ENCODE measurements at places on chromosomes 12 and 14.

GRCh38 chr14:58663494-58664111 is 25.8 kb downstream of the DACT1 start:
- DNase-seq = no peak
- no peaks in the 10 kb centered on the region for H3K36me3 ChIP-seq
- no peak overlapping the region for H3K4me3 ChIP-seq
- H3K27ac ChIP-seq = no peak overlapping the region
- peaks cover 2% of the 10 kb centered on the region for H3K27me3 ChIP-seq

GRCh38 chr12:67773896-67774295 is 125.4 kb downstream of the DYRK2 start:
- no peak overlapping the region for H3K27ac ChIP-seq
- H3K4me1 ChIP-seq = no peaks in the 10 kb centered on the region
- no peaks in the 10 kb centered on the region for H3K36me3 ChIP-seq
- H3K4me3 ChIP-seq = no peak overlapping the region

GRCh38 chr12:237026-237815 is 23.3 kb upstream of the SLC6A12 start:
- no peak overlapping the region for H3K27ac ChIP-seq
- no peaks in the 10 kb centered on the region for H3K27me3 ChIP-seq
- no peaks in the 10 kb centered on the region for H3K4me1 ChIP-seq
- no peak overlapping the region for H3K4me3 ChIP-seq
- DNase-seq = no peak
- H3K36me3 ChIP-seq = no peaks in the 10 kb centered on the region

- H3K36me3 ChIP-seq = no peaks in the 10 kb centered on the region
- peaks cover 5% of the 10 kb centered on the region for H3K4me1 ChIP-seq
- H3K4me3 ChIP-seq = no peak overlapping the region
Measured at GRCh38 chr14:99125113-99125512, 146.9 kb downstream of the BCL11B start.

DNA sequence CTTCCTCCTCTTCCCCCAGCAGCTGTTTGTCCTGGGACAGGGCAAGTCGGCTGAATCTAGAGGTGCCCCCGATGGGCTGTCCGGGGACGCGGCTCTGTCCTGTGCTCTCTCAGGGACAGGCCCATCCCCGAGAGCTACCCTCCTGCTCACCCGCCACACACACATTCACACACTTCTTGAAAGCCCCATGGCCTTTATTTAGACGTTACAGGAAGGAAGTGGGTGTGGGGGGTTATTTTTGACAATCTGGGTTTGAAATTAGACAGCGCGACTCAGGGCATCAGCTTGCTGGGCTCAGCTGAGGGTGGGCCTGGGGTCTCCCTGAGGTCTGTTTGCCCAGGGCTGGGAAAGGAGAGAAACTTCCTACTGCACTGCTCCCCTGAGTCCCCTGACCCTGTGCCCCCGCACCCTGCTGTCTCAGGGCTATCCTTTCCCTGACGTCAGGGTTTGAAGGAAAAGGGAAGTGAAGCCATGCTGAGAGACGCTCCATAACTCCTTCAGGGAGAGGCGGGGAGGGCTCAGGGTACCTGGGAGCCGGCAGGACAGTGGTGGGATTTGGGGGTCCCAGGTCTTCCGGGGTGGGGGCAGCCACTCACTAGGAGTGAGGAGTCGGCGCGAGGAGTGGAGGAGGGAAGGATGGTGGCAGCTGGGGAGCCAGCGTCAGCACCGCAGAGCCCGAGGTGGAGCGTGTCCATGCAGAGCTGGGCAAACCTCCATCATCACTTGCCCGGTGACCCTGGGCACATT is 8.1 kb downstream of the PTPN6 start:
- peak overlapping the region; percentile 85 for H3K4me3 ChIP-seq
- H3K36me3 ChIP-seq = peaks cover 69% of the 10 kb centered on the region
- no peaks in the 10 kb centered on the region for H3K27me3 ChIP-seq

- no peak overlapping the region for H3K4me3 ChIP-seq
- no peak for DNase-seq
- peaks cover 31% of the 10 kb centered on the region for H3K4me1 ChIP-seq
- peaks cover 27% of the 10 kb centered on the region for H3K27me3 ChIP-seq
- peaks cover 2% of the 10 kb centered on the region for H3K36me3 ChIP-seq
- H3K27ac ChIP-seq = no peak overlapping the region
Measured at GRCh38 chr14:61563880-61564617, 131.3 kb upstream of the HIF1A start.

- peaks cover 10% of the 10 kb centered on the region for H3K27me3 ChIP-seq
- H3K27ac ChIP-seq = no peak overlapping the region
- no peak for DNase-seq
Measured at GRCh38 chr12:52029685-52030084, 21.6 kb upstream of the NR4A1 start.

GRCh38 chr14:96213871-96214465 is 9.3 kb downstream of the BDKRB2 start:
- no peaks in the 10 kb centered on the region for H3K27me3 ChIP-seq

DNA sequence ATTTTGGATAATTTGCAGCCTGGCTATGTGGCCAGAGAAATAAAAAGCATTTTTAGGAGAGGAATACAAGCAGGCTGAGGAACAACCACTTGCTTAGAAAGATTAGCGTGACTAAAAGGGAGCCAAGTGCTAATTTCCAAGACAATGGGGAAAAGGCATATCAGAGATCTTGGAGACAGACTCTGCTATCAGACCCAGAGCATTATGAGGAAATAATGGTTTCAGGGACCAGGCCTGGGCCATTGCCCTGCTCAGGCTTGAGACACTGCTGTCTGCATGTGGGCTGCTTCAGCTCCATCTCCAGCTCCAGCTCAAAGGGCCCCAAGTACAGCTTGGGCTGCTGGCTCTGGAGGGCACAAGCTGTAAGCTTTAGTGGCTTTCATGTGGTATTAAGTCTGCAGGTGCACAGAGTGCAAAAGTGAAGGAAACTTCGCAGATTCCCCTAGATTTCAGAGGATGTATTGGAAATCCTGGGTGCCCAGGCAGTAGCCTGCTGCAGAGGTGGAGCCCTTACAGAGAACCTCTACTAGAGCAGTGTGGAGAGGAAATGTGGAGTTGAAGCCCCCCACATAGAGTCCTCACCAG is 449.2 kb downstream of the ZFP36L1 start:
- H3K4me1 ChIP-seq = peaks cover 8% of the 10 kb centered on the region
- H3K27me3 ChIP-seq = no peaks in the 10 kb centered on the region
- DNase-seq = no peak
- H3K27ac ChIP-seq = no peak overlapping the region

- H3K4me3 ChIP-seq = no peak overlapping the region
- H3K4me1 ChIP-seq = peaks cover 3% of the 10 kb centered on the region
- H3K27me3 ChIP-seq = peaks cover 7% of the 10 kb centered on the region
- DNase-seq = no peak
- H3K27ac ChIP-seq = no peak overlapping the region
- H3K36me3 ChIP-seq = no peaks in the 10 kb centered on the region
Measured at GRCh38 chr14:68846466-68846865, 53.6 kb upstream of the ZFP36L1 start.

- peaks cover 2% of the 10 kb centered on the region for H3K36me3 ChIP-seq
- no peak overlapping the region for H3K4me3 ChIP-seq
- no peak overlapping the region for H3K27ac ChIP-seq
- DNase-seq = no peak
Measured at GRCh38 chr14:65198346-65198745, 96.0 kb upstream of the MAX start.

DNA sequence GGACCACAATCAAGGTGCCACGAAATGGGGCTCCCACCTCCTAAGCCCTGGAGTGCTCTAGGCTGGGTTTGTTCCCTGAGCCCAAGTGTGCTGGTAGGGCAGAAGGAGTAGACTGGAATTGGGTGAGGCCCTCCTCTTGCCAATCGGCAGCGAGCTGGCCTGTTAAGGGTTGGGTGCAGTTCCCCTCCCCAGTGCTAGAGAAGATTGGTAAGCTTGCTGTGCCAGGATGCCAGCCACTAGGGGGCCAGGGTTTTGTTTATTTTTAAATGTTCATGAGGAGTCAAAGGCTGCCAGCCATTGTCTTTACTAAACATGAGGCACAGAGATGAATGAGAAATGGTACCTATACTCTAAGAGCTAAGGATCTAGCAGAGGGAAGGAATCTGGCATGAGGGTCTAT is 79.7 kb downstream of the SPTB start:
- H3K36me3 ChIP-seq = no peaks in the 10 kb centered on the region
- peaks cover 3% of the 10 kb centered on the region for H3K27me3 ChIP-seq
- H3K4me1 ChIP-seq = no peaks in the 10 kb centered on the region
- no peak overlapping the region for H3K4me3 ChIP-seq

DNA sequence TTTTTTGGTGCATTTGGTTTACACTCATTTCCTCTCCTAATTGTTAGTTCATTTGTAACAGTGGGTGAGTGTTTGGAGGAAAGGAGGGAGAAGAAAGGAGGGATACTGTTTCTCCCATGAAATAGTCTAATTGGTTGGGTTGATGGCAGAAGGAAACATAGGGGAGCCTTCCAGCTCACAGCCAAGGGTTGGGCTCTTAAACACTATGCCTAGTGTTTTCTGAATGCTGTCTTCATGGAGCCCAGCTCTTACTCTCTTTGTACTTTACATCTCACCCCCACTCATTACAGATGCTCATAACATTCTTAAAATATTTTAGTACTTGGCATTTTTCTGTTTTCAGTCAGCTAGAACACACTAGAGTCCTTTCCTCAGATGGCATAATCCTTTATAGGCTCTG is 38.2 kb downstream of the BAZ2A start:
- peaks cover 14% of the 10 kb centered on the region for H3K36me3 ChIP-seq
- H3K27ac ChIP-seq = no peak overlapping the region
- no peak for DNase-seq
- H3K4me3 ChIP-seq = no peak overlapping the region
- H3K4me1 ChIP-seq = peaks cover 4% of the 10 kb centered on the region

GRCh38 chr12:128825835-128826234 is 2.1 kb upstream of the SLC15A4 start:
- no peak overlapping the region for H3K27ac ChIP-seq
- no peak for DNase-seq
- H3K4me3 ChIP-seq = no peak overlapping the region
- H3K27me3 ChIP-seq = no peaks in the 10 kb centered on the region
- H3K36me3 ChIP-seq = peaks cover 9% of the 10 kb centered on the region
- peaks cover 39% of the 10 kb centered on the region for H3K4me1 ChIP-seq

- H3K27me3 ChIP-seq = peaks cover 12% of the 10 kb centered on the region
- no peak overlapping the region for H3K27ac ChIP-seq
- DNase-seq = no peak
- no peak overlapping the region for H3K4me3 ChIP-seq
Measured at GRCh38 chr12:55607821-55608594, 28.7 kb upstream of the OR10P1 start.

GRCh38 chr14:95440951-95441350 is 75.5 kb downstream of the SYNE3 start:
- no peak overlapping the region for H3K27ac ChIP-seq
- no peak overlapping the region for H3K4me3 ChIP-seq
- H3K27me3 ChIP-seq = no peaks in the 10 kb centered on the region
- peaks cover 2% of the 10 kb centered on the region for H3K4me1 ChIP-seq
- DNase-seq = no peak
- H3K36me3 ChIP-seq = peaks cover 63% of the 10 kb centered on the region

- no peaks in the 10 kb centered on the region for H3K4me1 ChIP-seq
- no peaks in the 10 kb centered on the region for H3K36me3 ChIP-seq
- no peak for DNase-seq
- H3K27me3 ChIP-seq = peaks cover 4% of the 10 kb centered on the region
Measured at GRCh38 chr12:2288001-2288400, 235.2 kb downstream of the CACNA1C start.

GRCh38 chr12:74250891-74251290 is 286.7 kb upstream of the ATXN7L3B start:
- no peaks in the 10 kb centered on the region for H3K36me3 ChIP-seq
- no peaks in the 10 kb centered on the region for H3K27me3 ChIP-seq
- H3K4me3 ChIP-seq = no peak overlapping the region

- H3K4me3 ChIP-seq = no peak overlapping the region
- H3K27me3 ChIP-seq = peaks cover 1% of the 10 kb centered on the region
- no peak overlapping the region for H3K27ac ChIP-seq
- peaks cover 2% of the 10 kb centered on the region for H3K4me1 ChIP-seq
- no peak for DNase-seq
- H3K36me3 ChIP-seq = no peaks in the 10 kb centered on the region
Measured at GRCh38 chr14:76257111-76257803, 105.5 kb downstream of the GPATCH2L start.

DNA sequence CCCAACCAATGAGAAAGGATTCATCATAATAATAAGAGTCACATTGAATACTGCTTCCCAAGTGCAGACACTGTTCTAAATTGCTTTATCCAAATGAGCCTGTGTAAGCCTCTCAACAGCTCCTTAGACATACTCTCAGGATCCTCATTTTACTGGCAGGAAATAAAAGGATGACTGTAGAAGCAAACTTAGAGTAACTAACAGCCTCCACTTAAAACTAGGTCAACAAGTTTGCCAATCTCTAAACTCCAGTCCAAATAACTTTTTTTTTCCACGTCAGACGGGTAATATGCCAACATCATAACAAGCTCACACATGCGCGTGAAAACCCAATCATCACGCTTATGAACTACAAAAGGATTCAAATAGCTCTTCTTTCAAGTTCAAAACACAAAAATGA is 15.3 kb upstream of the DPF3 start:
- no peak for DNase-seq
- peaks cover 53% of the 10 kb centered on the region for H3K27me3 ChIP-seq
- H3K36me3 ChIP-seq = no peaks in the 10 kb centered on the region
- no peak overlapping the region for H3K4me3 ChIP-seq
- H3K4me1 ChIP-seq = peaks cover 13% of the 10 kb centered on the region
- no peak overlapping the region for H3K27ac ChIP-seq

GRCh38 chr14:100435459-100435858 is 112.3 kb downstream of the SLC25A47 start:
- peaks cover 8% of the 10 kb centered on the region for H3K4me1 ChIP-seq
- H3K27ac ChIP-seq = no peak overlapping the region
- H3K4me3 ChIP-seq = no peak overlapping the region
- no peak for DNase-seq
- no peaks in the 10 kb centered on the region for H3K27me3 ChIP-seq

DNA sequence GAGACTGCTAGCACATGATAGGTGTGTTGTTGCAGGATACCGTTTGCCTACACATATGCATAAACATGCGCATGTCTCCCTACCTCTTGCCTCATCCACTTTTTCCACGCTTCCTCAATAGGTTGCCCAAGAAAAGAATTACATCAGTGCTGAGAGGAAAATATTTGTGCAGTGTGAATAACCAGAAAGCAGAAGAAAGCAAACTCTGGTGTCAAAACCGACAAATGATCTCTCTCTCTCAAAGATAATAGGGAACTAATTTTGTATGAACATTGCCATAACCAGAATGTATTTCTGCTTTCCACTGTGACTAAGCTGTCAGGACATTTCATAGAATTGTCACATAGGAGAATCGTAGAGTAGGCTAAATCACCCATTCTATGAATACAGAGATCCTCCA is 1.3 kb downstream of the CLEC7A start:
- peaks cover 13% of the 10 kb centered on the region for H3K4me1 ChIP-seq
- H3K36me3 ChIP-seq = no peaks in the 10 kb centered on the region
- peaks cover 42% of the 10 kb centered on the region for H3K27me3 ChIP-seq
- H3K4me3 ChIP-seq = no peak overlapping the region
- no peak for DNase-seq

DNA sequence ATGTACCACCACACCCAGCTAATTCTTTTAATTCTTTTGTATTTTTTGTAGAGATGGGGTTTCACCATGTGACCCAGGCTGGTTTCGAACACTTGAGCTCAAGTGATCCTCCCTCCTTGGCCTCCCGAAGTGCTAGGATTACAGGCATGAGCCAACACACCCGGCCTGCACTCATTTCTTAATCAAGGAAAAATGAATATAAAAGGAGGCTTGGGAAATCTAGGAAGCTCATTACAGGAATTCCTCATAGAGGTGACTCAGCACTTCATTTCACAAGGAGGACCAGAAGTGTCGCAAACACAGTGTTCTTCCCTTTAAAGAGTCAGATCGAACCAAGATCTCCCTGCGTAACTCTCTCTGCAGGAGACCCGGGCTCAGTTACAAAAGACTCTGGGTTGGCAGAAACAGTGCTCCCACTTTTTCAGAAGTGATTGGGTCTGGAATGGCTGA is 30.3 kb downstream of the NFKBIA start:
- H3K27ac ChIP-seq = no peak overlapping the region
- H3K27me3 ChIP-seq = no peaks in the 10 kb centered on the region
- peaks cover 2% of the 10 kb centered on the region for H3K4me1 ChIP-seq
- no peak overlapping the region for H3K4me3 ChIP-seq

Measured in T-helper 2 cell treated with Interferon-gamma antibody and Interleukin-4, amounts not matched to agents 5 μg/mL and 100 μg/mL, for 36 hours (primary cell).